ENCODE measurements at places on chromosomes 12 and 14.

- no peak for DNase-seq
These were observed 120.1 kb upstream of the FZD10 start for GRCh38 chr12:130041983-130042812.

DNA sequence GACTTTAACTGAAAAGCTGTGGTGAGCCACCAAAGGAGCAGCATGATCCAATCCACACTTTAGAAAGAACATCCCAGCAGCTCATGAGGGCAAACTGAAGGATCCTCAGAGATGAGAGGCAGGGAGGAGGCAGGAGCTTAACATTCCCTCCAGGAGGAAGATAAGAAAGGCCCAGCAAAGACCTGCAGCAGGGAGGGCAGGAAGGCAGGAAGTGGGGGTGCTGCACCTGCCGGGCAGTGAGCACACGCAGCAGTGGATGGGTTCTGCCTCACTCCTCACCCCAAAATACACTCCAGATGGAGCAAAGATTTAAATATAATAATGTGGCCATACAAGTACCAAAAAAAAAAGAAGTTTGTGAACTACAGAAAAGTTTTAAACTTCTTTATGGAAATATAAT is 48.4 kb downstream of the GCH1 start:
- no peak for DNase-seq

GRCh38 chr12:111942557-111942956 is 70.4 kb downstream of the TMEM116 start:
- no peak for DNase-seq

GRCh38 chr12:114213055-114213581 is 192.8 kb downstream of the TBX5 start:
- no peak for DNase-seq
